ENCODE measurements at places on chromosomes 11 and 22.

DNA sequence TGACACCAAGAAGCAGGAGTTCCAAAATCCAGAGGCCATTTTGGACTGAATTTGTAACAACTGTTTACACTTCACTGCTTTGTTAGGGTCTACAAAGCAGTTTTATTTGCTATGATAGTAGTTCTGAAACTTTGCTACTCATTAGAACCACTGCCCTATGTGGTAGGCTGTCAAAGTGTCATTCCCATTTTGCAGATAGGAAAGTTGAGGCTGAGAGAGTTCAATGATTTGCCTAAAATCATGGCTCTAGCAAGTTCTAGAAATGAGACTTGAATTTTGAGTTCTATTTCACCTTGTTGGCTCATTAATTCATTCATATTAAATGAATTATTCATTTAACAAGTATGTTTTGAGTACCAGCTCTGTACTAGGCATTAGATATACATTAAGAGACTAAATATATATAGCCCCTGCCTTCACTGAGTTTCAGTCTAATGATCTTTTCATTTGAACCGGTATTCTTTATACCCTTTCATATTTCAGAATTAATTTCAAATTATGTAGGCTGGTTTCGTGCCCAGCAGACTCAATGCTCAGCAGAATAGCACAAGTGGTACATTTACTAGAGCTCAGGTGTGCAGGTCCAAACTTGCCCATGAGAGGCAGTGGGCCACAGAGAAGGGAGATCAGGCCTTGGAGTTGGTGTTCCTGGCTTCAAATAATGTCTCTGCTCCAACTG is 93.5 kb downstream of the ME3 start:
- no peak for DNase-seq

DNA sequence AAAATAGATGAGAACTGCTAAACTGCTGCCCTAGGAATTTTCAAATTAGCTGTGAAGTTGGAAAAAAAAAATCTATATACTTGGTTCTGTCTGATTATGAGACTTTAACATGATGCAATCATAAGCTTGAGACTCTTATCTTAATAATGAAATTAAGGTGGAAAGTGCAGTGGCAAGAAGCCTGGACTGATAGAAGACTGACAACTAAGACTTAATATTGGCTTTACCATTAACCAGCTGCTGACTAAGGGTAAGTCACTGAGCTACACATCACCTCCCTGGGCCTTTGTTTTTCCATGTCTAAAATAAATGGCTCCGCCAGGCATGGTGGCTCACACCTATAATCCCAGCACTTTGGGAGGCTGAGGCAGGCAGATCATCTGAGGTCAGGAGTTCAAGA is 56.9 kb downstream of the SLC35F2 start:
- DNase-seq: no peak

DNA sequence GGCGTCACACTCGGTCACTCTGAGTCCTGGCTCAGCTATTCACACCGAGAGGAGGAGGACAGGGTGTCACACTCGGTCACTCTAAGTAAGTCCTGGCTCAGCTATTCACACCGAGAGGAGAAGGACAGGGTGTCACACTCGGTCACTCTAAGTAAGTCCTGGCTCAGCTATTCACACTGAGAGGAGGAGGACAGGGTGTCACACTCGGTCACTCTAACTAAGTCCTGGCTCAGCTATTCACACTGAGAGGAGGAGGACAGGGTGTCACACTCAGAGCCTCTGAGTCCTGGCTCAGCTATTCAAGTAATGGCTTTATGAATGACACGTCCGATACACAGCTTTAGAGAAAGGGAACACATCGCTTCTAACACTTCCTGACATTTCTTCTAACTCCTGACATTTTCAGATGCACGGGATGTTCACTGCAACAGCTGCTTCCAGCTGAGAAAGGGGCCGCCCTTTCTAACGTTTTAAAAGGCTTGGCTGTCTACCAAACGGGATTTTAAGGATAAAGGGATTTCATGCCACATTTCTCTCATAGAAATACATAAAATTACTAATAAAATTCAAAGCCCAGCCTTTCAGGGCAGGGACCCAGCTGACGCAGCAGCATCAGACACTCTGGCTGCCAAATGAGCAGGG is 28.1 kb downstream of the DRD4 start:
- no peak for DNase-seq

DNA sequence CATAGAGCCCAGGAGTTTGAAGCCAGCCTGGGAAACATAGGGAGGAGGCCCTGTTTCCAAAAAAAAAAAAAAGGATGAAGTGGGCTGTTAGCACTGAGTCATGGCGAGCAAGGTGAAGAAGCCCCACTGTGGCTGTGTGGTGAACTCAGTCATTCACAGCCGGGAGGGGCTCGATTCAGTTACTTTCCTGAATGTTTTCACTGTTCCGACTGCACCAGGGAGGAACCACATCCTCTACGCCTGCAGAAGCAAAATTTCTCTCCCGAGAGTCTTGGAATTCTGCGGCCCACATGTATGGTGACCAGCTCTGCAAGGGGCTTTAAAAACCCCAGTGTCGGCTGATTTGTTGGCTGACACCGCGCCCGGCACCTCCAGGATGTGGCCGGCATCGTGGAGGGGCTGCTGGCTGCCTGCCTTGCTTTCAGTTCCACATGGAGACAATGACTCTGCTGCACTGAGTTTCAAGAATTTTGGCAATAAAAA is 27.8 kb upstream of the GRAMD4 start:
- no peak for DNase-seq

- no peak for DNase-seq
Measured at GRCh38 chr22:50101870-50102565, 12.2 kb downstream of the MOV10L1 start.

- no peak for DNase-seq
Measured at GRCh38 chr11:10937385-10937771, 79.5 kb upstream of the ZBED5 start.
